ENCODE measurements at places on chromosomes 16 and 17.

DNA sequence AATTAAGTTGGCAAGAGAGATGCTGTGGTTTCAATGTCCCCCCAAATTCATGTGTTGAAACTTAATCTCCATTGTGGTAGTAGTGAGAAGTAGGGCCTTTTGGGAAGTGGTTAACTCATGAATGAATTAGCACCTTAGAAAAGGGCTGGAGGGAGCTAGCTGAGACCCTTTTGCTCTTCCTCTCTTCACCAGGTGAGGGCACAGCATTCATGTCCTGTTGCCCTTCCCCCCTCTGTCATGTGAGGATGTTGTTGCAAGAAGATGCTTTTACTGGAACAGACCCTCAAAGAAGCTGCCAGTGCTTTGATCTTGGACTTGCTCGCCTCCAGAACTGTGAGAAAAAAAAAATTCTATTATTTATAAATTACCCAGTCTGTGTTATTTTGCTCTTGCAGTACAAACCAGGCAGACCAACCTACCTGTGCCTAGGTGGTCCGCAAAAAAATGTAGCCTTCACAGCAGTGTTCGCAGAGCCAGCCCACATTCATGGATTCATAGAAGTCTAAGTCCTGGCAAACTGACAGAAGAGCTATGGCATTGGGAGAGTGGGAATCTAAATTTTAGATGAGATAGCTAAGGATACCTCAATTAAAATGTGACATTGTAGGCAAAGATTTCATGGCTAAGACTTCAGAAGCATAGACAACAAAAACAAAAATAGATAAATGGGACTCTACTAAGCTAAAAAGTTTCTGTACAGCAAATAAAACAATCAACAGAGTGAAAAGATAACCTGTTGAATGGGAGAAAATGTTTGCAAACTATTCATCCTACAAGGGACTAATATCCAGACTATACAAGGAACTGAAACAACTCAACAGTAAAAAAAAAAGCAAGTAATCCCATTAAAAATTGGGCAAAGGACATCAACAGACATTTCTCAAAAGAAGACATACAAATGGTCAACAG lies 32.0 kb upstream of the ABCA5 start:
- DNase-seq: no peak

DNA sequence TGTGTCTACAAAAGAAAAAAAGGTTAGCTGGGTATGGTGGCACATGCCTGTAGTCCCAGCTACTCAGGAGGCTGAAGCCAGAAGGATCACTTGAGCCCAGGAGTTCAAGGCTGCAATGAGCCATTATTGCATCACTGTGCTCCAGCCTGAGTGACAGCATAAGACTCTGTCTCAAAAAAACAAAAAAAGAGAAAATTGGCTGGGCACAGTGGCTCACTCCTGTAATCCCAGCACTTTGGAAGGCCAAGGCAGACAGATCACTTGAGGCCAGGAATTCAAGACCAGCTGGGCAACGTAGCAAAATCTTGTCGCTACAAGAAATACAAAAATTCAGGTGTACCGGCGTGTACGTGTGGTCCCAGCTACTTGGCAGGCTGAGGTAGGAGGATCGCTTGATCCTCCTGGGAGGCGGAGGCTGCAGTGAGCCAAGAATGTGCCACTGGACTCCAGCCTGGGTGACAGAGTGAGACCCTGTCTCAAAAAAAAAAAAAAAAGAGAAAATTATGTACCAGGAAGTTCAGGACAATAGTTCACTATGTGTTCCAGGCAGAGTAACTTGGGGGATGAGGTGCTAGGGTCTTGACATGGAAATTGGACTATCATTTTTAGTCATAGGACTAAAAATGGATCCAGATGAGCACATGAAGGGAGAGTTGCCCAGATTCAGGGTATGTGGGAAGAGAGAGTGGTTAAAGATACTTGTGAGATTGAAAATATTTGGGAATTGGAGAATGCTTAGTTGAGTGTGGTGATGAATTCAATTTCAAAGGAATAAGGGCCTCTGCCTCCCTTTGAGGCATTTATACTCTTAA lies 11.0 kb downstream of the ALDH3A2 start:
- DNase-seq: no peak

DNA sequence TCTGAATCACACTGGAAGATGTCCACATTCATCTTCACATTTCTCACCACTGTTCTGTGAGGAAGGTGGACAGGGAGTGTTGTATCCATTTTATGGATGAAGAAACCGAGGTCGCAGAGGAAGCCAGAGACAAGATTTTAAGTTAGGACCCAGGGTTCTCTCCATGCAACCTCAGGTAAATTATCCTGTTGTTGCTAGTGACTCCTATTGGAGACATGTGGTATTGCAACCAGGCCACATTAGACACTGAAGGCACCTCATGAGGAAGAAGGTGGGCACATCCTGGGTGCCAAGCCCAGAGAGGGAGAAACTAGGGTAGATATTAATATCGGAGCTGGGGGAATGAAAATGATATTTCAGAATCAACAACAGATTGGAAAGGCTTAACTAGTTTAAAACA lies 8.5 kb upstream of the WNT9B start:
- no peak for DNase-seq

GRCh38 chr16:85759631-85760419 lies 8.9 kb upstream of the C16orf74 start:
- no peak for DNase-seq

DNA sequence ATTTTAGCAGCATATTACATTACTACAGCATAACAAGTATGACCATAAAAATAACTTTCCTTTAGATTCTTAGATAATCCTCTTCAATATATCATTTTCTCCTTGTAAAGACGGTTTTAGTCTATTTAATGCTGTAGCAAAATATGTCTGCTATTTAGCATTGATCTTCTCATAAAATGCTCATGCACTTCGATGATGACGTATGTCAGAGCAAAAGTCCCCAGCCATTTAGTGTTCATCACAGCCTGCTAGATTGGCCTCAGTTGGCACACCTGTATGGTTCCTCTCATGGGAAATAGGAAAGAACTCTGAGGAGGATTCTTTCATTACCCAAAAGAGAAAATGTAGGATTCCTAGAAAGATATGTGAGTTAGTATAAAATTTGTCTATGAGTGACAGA lies 232.2 kb downstream of the MAP2K6 start:
- DNase-seq: no peak

GRCh38 chr16:56372013-56372634 lies 53.2 kb downstream of the AMFR start:
- DNase-seq: no peak

DNA sequence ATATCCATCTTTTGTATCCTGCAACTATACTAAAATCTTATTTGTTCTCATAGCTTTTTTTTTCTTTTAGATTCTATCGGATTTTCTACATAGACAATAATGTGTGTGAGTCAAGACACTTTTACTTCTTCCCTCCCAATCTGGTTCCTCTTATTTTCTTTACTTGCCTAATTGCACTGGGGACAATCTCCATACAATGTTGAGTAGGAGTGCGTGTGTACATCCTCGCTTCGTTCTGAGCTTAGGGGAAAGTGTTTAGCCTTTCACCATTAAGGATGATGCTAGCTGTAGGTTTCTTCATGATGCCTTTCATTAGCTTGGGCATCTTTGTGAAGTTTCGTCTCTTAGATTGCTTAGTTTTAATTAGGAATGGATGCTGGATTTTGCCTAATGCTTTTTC lies 2.9 kb downstream of the SPATA32 start:
- DNase-seq: no peak

GRCh38 chr17:66985338-66986237 lies 21.1 kb downstream of the CACNG4 start:
- DNase-seq: no peak

DNA sequence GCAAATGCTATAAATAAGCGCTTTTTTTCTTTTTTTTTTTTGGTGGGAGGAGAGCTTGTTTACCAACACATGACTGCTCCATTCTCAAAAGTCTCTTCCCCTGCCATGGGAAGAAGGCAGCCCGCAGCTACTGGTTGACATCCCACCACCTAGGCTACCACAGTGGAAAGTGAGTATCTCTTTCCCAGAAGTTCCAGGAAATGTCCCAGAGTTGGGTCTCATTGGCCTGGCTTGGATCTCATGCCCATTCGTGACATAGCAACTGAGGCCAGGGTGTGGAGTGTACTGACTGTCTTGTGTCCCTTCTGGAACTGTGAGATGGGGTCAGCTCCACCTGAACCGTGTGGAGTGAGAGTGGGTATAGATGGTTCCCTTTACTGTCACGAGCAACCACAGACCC lies 29.5 kb upstream of the BRD7 start:
- no peak for DNase-seq

DNA sequence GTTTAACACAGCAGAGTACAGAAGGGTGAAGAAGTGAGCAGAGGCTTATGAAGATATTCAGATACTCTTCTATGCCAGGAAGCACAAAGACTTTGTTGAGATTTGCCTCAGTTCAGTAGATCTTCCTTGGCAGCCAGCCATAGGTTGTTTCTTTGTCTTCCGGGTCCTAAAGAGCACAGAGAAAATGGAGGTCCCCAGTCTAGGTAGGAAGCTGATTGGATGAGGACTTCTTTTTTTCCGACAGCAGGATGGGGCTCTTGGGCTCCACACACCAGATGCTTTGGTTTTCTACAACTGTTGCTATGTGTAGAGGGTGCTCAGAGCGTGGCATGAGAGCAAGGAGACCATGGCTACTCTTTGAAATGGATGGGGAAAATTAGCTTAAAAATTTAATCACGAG lies 8.3 kb upstream of the CDC6 start:
- DNase-seq: no peak

DNA sequence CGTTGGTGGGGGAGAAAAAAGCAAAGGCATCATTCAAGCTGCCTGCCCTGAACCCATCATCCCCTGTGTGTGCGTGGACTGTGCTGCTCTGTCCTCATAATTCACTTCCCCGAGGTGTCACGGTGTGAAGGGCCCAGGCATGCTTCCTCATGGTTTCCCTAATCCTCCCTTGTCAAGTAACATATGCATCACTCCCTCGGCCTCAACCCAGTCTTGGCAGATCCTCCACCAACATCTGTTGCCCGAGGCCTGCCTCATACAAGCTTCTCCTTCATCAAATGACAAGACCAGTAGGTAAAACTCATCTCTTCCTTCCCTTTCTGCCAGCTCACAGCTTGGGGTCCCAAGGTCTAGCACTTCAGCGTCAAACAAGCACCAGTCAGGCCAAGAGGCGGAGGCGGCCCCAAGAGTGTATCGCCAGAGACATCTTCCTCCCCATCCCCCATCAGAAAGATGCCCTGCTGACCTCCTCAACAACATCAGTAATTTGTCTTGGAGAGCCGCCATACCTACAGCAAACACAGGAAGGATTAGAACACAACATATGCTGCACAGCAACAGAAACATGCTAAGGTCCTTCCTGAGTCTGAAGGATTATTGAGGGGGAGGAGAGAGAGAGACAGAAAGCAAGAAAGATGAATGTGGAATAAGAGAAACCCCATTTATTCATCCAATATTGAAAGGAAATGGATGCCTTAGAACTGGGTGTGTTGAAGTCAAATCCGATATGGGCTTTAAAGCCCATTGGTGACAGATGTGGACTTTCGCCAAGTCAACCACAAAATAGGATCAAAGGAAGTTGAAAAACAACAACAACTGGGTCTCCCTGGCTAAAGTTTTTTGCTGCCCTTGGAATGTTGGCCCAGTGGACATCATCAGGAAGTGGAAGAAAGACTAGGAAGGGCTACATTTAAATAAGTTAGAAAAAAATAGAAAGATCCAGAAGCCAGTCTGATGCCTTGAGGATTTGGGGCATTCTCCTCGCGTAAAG lies 38.4 kb downstream of the SOX9 start:
- no peak for DNase-seq

- DNase-seq: no peak
These were observed 304.3 kb upstream of the XYLT1 start for GRCh38 chr16:17775061-17775460.

- peak; percentile 70 for DNase-seq
These were observed 50.9 kb downstream of the TEX2 start for GRCh38 chr17:64212122-64212521.

DNA sequence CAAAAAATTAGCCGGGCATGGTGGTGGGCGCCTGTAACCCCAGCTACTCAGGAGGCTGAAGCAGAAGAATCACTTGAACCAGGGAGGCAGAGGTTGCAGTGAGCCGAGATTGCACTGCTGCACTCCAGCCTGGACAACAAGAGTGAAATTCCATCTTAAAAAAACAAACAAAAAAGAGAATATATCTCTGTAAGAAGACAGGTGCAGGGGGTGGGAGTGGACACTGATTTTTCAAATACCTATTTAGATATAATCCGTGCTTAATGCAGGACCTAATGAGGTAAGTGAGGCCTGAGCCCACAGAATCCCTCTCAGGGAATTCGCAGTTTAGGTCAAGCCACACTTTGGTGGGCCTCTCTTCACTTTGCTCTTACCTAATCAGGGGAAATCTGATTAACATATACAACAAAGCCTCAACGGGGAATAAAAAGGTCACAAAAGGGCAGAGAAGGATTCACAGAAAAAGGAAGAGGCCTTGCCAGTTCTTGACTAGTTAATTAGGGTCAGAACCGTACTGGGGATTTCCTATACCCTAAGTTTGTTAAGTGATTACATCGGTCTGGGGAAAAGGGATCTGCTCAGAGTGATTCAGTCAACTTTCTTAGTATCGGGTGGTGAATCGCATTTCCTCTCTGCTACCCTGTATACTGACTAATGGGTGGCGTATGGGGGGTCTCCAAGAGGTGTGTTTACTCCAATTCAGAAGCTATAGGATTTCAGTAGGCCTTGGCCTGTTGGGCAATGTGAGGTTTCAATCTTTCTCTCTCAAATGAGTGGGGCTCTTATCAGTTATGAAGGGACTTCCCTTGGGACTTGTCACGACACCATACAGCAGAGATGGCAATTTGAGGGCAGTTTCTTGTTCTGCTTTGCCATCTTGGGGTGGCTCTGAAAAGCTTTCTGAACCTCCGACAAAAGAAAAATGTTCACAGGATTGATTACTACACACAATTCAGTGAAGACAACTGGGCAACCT lies 1.9 kb upstream of the NFAT5 start:
- peak; percentile 39 for DNase-seq

GRCh38 chr17:1029922-1030644 lies 33.2 kb downstream of the TIMM22 start:
- no peak for DNase-seq

DNA sequence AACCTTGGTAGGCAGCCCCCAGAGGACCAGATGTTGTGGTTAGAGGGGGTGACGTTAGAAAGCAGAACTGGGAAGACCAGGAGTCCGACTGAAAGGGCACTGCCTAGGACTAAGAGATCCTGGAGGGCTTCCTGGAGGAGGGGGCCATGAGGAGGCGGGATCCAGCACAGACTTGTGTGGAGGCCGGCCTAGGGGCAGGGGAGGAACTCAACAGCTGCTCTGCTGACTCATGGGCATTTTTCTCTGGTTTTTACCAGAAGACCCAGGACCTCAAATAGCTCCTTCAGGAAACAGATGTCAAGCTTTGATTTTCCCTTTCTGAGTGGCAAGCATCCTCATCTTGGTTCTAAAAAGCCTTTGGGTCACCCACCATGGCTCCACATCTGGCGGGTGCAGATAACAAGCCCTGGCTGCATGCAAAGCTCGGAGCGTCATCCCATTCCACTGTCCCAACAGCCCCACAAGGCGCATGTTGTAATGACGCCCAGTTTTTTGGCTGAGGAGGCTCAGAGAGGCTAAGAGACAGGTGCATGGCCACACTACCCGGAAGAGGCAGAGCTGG lies 29.0 kb downstream of the IL21R start:
- DNase-seq: no peak
